Cardiac muscle cell (in vitro differentiated cells and primary cell): ENCODE measurements at places on chromosomes 5 and 9. TPM values are rescaled to one million over a fixed set of nuclear protein-coding genes. Genes with fewer than 3 reads are reported as not detected.

Gene LRRC19
- not detected in 2 replicates for total RNA-seq

Gene MED22
- total RNA-seq: 101 and 125 TPM in 2 replicates

Gene LAMC3
- 7.5 and 14.0 TPM in 2 replicates for total RNA-seq

Gene LRRTM2
- not detected in 2 replicates for total RNA-seq

Gene PCDHGA1
- total RNA-seq: 1.7 and 2.3 TPM in 2 replicates

Gene KIAA0825
- 1.8 and 2.1 TPM in 2 replicates for total RNA-seq

Gene DMRT2
- total RNA-seq: not detected in 2 replicates

Gene SLC24A2
- total RNA-seq: 0.09 TPM in 1 of 2 replicates, not detected in the other

Gene IL4
- not detected in 2 replicates for total RNA-seq

Gene PCSK1
- not detected in 2 replicates for total RNA-seq

Gene GABRA1
- not detected in 2 replicates for total RNA-seq

Gene PRDM9
- total RNA-seq: not detected in 2 replicates

Gene SV2C
- total RNA-seq: 0.24 and 0.28 TPM in 2 replicates

Gene HEMGN
- not detected in 2 replicates for total RNA-seq

Gene GPR150
- total RNA-seq: 0.07 and 0.57 TPM in 2 replicates

Gene EGR1
- total RNA-seq: 11.7 and 13.9 TPM in 2 replicates

Gene PFN3
- not detected in 2 replicates for total RNA-seq

Gene C5
- total RNA-seq: 0.85 and 1.3 TPM in 2 replicates

Gene NTRK2
- total RNA-seq: 1.3 and 2.5 TPM in 2 replicates

Gene LEAP2
- 1.2 and 3.1 TPM in 2 replicates for total RNA-seq

Gene NACC2
- total RNA-seq: 12.0 and 12.2 TPM in 2 replicates

Gene PAX5
- 0.88 TPM in 1 of 2 replicates, not detected in the other for total RNA-seq

Gene EXOC3
- total RNA-seq: 30.5 and 56.4 TPM in 2 replicates

Gene FASTKD3
- 10.4 and 10.9 TPM in 2 replicates for total RNA-seq

Gene PCDHB12
- 9.5 and 17.7 TPM in 2 replicates for total RNA-seq

Gene PCDHGA7
- 1.0 and 1.2 TPM in 2 replicates for total RNA-seq

Gene LIX1
- total RNA-seq: 68.1 and 108 TPM in 2 replicates

Gene BTNL8
- total RNA-seq: not detected in 2 replicates

Gene GHR
- total RNA-seq: 2.9 and 3.2 TPM in 2 replicates

Gene TMOD1
- 61.4 and 75.7 TPM in 2 replicates for total RNA-seq

Gene ZNF367
- total RNA-seq: 2.5 and 3.0 TPM in 2 replicates

Gene DBH
- total RNA-seq: not detected in 2 replicates

Gene INSL6
- not detected in 2 replicates for total RNA-seq

Gene MAMDC2
- 0.32 and 0.54 TPM in 2 replicates for total RNA-seq

Gene YIPF5
- total RNA-seq: 17.8 and 34.5 TPM in 2 replicates

Gene ANKRD33B
- total RNA-seq: 6.4 and 14.8 TPM in 2 replicates

Gene TMEM171
- total RNA-seq: not detected in 2 replicates

Gene FRRS1L
- total RNA-seq: 0.07 and 0.30 TPM in 2 replicates

Gene C9
- not detected in 2 replicates for total RNA-seq

Gene OGN
- 0.11 TPM in 1 of 2 replicates, not detected in the other for total RNA-seq

Gene HCN1
- total RNA-seq: 5.6 and 11.3 TPM in 2 replicates

Gene TNC
- total RNA-seq: 29.7 and 39.2 TPM in 2 replicates

Gene GRXCR2
- total RNA-seq: not detected in 2 replicates

Gene SOHLH1
- not detected in 2 replicates for total RNA-seq

Gene KLHL9
- total RNA-seq: 22.6 and 23.1 TPM in 2 replicates

Gene CKMT2
- total RNA-seq: 37.1 and 83.5 TPM in 2 replicates

Gene ADAMTS2
- 2.5 and 8.8 TPM in 2 replicates for total RNA-seq

Gene LCN6
- not detected in 2 replicates for total RNA-seq

Gene CARTPT
- not detected in 2 replicates for total RNA-seq

Gene CCDC152
- 1.5 TPM in 2 replicates for total RNA-seq

Gene IFNA13
- not detected in 2 replicates for total RNA-seq

Gene SLC31A1
- 19.7 and 26.6 TPM in 2 replicates for total RNA-seq

Gene EPB41L4B
- total RNA-seq: 2.0 and 2.1 TPM in 2 replicates

Gene PCDHA4
- 14.2 and 14.3 TPM in 2 replicates for total RNA-seq
